ENCODE measurements at places on chromosomes 3 and 15. TPM values are rescaled to one million over a fixed set of nuclear protein-coding genes. Genes with fewer than 3 reads are reported as not detected.
A peak's percentile ranks its signal among the peaks of the same experiment; 100 is the strongest.

DNA sequence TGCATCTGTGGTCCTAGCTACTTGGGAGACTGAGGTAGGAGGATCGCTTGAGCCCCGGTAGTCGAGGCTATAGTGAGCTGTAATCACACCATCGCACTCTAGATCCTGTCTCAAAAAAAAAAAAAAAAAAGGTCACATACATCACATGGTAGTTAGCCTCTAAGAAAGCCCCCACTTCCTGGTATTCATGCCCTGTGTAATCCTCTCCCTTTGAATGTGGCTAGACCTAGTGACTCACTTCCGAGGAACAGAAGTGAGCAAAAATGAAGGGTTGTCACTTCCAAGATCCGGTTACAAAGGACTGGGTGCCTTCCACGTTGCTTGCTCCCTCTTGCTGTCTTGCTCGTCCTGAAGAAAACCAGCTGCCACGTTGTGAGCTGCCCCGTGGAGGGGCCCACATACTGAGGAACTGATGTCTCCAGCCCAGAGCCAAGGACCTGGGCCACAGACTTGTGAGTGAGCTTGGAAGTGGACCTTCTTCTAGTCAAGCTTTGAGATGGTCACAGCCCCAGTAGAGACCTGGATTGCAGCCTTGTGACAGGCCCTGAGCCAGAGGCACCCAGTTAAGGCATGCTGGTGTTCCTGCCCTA, 12.6 kb upstream of the LCTL start:
- DNase-seq: peak; percentile 55

GRCh38 chr3:126442094-126442855, 33.4 kb downstream of the ZXDC start:
- DNase-seq: no peak

The MCF2L2 gene
- 0.64 TPM for total RNA-seq

The CPLX3 gene
- not detected for total RNA-seq

DNA sequence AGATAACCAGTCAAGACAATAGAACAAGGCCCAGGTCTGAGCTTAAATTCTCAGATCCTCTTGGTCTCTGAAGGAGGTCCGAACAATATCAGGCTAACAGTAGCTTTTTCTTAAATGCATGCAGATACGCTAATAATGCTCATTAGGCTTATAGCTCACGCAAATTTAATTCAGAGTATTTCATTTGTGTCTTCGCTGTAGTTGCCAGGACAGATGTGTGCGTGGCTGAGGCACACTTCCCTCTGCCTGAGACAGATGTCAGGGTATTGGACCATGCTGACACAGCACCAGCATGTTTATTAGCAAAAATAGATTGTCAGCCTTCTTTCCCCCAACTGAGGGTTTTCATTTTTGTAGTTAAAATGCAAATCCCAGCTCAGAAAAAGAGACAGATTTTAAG, 102.9 kb upstream of the BFSP2 start:
- no peak for DNase-seq

DNA sequence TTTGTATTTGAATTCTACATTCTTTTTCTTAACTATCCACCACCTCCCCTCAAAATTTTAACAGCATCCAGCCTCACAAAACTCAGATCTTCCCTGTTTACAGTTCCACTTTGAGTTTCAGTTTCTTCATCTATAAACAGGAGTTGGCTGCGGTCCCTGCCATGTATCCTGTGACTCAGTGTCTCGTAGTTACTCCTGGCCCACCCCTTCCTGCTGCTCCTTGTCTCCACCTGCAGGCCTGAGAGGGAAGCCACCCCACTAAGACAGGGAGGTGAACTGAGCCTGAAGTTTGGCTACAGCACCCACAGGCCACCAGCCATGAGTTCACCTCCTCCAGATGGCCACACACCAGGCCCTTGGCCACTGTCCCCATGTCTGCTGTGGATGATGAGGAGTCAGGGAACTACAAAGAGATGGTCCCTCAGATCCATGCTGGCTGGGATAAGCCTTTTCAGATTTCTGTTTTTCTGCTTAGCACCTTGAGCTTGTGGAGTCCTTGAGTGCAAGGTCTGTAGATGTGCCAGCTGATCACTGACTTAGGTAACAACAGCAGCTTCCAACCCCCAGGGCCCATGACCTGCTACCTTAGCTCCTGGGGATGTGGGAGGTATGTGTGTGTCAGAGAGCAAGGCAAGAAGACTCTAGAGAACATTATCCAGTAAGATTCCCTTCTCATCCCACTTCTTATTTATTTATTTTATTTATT, 37.5 kb downstream of the CD86 start:
- DNase-seq: peak; percentile 50

GRCh38 chr3:134959516-134959915, 164.5 kb downstream of the EPHB1 start:
- no peak for DNase-seq

The SNX22 gene
- 0.32 TPM for total RNA-seq

GRCh38 chr3:119145500-119146167, at the start of gene TEX55:
TSS of gene TEX55 (plus strand) at chr3:119146165. CDS start at chr3:119146190, 25 bp downstream.
- peak; percentile 54 for DNase-seq

Data from fibroblast of villous mesenchyme (primary cell).